H54 (cell line): ENCODE measurements at places on chromosomes 12 and 14.

DNA sequence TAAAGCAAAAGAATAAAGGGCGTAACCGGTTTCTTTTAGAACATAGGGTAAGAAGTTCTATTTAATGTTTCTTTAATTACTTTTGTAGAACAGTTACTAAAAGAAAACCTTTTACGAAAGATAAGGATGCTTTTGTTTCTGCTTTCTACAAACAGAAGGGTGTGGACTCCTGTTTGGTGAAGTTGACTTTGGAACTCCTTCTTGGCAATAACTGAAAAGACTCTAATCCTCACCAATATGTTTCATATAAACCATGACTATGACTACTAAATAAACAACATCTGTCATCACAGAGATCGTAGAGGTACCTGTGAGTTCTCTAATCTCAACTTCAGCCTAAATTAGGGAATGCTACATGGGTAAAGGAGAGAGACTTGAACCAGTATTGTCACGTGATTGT lies 210.8 kb upstream of the FLRT2 start:
- DNase-seq: no peak

DNA sequence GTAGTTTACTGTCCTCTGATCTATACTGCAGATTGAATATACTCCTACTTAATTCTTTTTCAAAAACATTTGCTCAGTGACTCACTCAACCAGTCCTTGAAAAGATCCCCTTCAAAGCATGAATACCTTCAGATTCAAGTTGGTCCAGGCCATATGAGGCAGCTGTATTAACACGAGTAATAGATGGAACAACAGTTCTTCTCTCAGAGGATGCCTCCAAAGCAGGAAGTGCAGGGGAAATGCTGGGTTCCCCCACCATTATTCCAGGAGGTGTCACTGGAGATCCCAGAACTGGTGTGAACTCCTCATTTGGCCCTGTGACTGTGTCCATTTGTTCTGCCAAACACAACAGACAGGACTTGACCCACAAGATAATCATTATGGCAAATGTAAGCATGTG lies 20.6 kb downstream of the ARMH4 start:
- DNase-seq: no peak

- no peak for DNase-seq
Measured at GRCh38 chr12:128840862-128841468, 12.3 kb upstream of the GLT1D1 start.

- DNase-seq: no peak
Measured at GRCh38 chr12:130086248-130086647, 76.0 kb upstream of the FZD10 start.

- no peak for DNase-seq
Measured at GRCh38 chr14:93965287-93965821, 11.0 kb downstream of the ASB2 start.

GRCh38 chr12:77648716-77649115 lies 182.0 kb upstream of the NAV3 start:
- no peak for DNase-seq

- DNase-seq: no peak
Measured at GRCh38 chr12:68695454-68695853, 8.7 kb downstream of the NUP107 start.

GRCh38 chr12:67676624-67677023 lies 28.1 kb downstream of the DYRK2 start:
- no peak for DNase-seq

- DNase-seq: no peak
Measured at GRCh38 chr12:119202544-119202943, 23.8 kb downstream of the HSPB8 start.
